ENCODE measurements at places on chromosomes 16 and 17.

- DNase-seq, result peak; percentile 32
Measured at GRCh38 chr16:1543085-1543896, 9.8 kb downstream of the TMEM204 start.

GRCh38 chr16:8967132-8967821 lies 3.6 kb upstream of the USP7 start:
- DNase-seq, result no peak

DNA sequence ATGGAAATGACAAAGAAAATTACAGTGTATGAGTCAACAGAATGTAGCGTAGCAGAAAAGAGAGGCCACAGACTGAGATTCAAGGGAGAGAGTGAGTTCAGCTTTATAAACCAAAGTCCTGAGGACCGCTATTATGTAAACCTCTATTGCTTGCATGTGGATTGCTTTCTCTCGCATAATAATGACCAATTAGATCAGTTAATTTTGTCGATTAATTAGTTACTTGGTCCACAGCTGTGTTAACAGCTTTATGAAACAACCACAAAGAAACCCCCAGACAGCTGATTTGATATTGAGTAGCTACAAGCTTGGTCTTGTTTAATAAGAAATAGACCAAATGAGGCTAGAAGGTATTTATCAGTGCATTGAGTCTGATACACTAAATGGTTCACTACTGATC lies 291.8 kb upstream of the ERCC4 start:
- no peak for DNase-seq

- DNase-seq, result peak; percentile 69
Measured at GRCh38 chr17:43779145-43780125, 658 bp upstream of the DUSP3 start.

GRCh38 chr17:78736526-78737079 lies 45.5 kb downstream of the CYTH1 start:
- DNase-seq, result peak; percentile 75

DNA sequence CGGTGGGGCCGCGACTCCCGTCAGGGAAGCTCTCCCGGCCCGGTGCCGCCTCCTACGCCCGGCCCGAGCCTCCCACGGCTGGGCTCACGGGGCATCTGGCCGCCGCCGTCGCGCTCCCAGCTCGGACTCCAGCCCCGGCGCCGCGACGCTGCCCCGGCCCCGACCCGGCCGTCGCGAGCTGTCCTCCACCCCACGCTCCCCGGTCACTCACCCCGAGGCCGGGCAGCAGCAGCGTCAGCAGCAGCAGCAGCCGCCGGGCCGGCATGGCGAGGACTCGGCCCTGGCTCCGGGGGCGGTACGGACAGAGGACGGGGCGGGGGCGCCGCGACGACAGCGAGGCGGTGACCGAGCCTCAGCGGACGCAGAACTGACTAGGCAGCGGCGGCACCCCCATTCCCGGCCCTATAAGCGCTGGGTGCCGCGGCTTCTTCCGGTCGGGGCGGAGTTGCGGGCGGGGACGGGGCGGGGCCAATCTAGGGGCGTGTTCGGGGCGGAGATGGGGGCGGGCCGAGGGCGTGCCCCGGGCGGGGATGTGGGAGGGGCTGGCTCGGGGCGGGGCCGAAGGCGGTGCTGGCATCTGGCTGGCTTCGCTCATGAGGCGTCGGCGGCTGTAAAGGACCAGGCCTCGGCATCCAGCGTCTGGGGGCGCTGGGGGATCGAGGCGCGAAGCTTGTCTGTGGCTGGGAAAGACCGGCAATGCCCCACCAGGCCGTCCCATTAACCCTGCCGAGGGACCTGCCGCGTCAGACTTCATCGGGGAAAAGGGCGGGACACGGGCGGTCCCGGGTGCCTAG lies at the start of gene ERN1:
ERN1 (minus strand) TSS at position 380 of the 794 bp plus-strand sequence; CDS start at position 265, 115 bp downstream.
- peak; percentile 83 for DNase-seq

- no peak for DNase-seq
Measured at GRCh38 chr17:45081047-45081703, 20.1 kb downstream of the NMT1 start.

DNA sequence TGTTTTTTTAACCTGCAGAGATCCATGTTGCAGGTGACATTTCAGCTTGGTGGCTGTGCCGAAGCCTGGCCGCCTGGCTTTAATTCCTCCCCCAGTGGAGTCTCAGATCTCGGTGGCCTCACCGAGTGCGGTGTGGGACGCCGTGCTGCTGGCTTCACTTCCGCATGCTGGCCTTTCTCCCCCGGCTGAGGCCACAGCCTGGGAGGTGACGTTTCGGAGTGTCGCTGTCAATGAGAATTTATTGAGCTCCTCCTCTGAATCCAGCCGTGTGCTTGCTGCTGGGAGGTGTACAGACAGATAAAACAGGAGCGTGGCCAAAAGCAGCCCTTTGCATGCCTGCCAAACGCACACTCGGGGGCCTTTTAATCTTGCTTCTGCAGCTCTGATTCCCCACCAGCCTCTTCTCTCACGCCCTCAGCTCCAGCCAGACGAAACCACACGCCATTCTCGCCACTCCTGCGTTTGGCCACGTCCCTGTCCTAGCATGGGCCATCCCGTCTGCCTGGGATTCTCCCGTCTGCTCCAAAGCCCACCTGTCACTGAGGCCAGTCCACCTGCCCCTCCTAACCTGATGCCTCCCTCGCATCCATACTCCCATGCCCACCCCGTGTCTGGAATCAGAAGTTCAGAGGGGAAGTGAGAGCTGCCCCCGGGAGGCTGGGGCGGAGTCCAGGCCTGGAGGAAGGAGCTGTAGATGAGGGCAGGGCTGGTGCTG lies 3.6 kb downstream of the GSE1 start:
- DNase-seq, result no peak

- DNase-seq, result no peak
Measured at GRCh38 chr16:18959031-18959505, 24.7 kb upstream of the TMC7 start.

DNA sequence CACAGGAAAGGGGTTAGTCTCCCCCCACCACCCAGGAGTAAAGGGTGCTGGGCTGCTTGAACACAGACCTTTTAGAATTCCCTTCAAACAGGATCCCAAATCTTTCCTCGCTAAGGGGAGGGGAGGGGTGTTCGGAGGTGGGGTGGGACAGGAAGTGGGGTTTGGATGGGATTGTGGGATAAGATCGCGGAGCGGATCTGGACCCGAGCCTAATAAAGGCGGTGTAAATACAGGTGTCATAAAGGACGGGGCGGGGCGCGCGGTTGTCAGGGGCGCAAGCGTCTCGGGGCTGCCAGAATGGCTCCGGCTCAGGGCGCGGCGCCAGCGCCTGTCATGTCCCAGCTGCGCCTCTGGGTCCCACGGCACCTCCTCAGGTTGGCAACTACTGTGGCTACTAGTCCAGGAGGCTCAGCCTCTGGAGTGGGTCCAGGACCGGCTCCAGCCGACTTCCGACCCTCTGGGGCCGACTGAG lies 59.8 kb upstream of the FBXO47 start:
- peak; percentile 19 for DNase-seq

DNA sequence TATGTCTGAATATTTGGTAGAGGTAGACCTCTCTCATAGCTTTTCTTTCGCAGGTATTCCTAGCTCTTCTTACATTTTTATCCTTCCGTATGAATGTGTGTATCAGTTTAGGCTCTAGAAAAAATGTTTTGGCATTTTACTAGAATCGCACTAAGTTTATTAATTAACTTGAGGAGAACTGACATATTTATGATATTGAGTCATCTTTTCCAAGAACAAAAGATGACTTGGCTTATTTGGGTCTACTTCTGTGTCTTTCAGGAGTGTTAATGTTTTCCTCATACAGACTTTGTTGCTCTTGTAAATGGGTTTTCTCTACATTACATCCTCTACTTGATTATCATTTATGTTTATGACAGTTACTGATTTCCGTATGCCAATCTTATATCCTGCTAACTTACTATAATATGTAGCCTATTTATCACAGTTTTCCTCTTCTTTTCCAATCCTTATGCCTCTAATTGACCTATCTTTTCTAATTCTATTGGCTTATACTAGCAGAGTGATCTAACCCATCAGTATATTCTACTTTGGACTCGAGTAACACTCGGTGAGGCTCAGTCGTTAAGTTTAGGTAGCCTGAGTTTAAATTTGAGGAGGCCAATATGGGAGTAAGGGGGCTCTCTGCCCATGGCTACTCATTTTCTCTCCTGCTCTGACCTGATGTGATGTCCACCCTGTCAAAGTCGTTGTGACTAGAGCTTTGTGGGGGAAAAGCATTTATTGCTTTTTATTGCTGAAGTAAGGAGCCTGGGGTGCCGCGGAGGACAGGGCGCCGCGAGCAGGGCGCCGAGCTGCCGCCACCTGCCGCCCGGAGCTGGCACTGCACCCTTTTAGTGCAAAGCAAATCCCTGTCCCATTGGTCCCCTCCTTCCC lies 20.0 kb downstream of the ST6GALNAC1 start:
- DNase-seq, result peak; percentile 85

DNA sequence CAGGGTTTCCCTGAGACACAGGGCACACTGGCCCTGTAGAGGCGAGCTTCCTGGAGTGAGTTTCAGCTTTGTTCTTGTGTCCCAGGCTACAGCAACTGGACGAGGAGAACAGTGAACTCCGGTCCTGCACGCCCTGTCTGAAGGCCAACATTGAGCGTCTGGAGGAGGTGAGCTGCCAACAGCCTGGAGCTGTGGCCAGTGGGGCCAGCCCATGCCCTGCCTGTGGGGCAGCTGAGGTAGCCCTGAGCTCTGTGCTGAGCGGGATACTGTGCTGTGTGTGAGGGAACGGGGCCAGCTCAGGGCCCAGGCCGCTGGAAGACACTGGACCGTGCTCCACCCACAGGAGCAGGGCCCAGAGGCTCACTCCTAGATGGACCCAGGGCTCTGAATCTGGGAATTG lies 8.7 kb upstream of the CAPN15 start:
- no peak for DNase-seq

- no peak for DNase-seq
Measured at GRCh38 chr16:78742501-78743283, 643.2 kb downstream of the WWOX start.

GRCh38 chr17:32927724-32928585 lies at the start of gene TMEM98:
Gene TMEM98 (plus strand): TSS chr17:32928153. CDS start chr17:32931529, 3,376 bp downstream.
- DNase-seq, result peak; percentile 45

DNA sequence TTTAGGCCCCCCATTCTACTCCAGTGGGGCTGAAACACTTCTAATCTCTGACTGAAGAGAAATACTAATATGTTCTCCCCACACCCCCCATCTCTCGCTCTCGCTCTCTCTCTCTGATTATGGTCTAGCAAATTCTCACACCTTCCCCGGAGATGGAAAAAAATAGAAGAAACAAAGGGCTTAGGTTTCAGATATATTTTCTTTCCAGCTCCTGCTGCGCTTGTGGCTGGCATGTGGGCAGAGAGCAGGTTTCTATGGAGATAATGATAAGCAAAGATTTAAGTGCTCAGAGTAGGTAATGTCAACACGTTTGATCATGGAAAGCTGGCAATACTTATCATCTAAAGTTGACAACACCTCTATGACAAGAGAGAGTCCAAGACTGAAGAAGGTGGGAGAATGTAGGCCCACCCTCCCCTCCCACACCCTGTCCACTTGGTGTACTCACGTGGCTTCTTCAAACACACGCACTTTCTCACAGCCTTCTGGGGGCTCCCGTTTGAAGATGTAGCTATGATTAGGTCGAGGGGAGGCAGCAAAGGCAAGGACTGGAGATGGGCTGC lies 8.0 kb upstream of the SLC35B1 start:
- no peak for DNase-seq

DNA sequence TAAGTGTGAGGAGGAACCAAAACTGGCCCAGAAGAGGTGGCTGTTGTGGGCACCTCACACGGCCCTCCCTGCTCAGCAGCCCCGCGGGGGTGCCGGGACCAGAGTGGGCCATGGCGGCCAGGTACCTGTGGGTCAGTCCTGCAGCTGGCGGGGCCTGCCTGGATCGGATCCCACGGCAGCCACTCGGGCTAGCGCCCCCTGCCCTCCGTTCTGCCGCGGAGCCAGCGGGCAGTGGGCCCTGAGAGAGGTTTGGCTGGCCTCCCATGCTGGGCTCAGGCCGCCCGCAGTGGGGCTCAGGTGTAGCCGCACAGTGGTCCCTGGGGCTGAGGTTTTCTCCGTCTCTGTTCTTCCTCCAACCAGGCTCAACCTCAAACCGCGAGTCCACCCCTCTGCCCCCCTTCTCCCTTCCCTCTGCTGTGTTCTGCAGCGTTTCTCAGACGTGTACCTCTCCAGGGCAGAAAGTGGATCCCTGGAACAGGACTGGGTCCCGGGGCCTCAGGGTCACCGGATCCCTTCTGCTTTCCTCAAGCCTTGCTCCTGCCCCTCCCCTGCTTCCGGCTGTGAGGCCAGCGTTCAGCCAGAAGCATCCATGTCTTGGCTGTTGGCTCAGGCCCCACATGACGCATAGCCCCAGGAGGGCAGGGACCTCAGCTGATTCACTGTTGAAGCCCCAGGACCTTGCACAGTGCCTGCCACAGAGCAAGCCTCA lies 28.6 kb upstream of the ITGA3 start:
- peak; percentile 61 for DNase-seq

- peak; percentile 61 for DNase-seq
Measured at GRCh38 chr16:2777903-2778629, 986 bp upstream of the ELOB start.

DNA sequence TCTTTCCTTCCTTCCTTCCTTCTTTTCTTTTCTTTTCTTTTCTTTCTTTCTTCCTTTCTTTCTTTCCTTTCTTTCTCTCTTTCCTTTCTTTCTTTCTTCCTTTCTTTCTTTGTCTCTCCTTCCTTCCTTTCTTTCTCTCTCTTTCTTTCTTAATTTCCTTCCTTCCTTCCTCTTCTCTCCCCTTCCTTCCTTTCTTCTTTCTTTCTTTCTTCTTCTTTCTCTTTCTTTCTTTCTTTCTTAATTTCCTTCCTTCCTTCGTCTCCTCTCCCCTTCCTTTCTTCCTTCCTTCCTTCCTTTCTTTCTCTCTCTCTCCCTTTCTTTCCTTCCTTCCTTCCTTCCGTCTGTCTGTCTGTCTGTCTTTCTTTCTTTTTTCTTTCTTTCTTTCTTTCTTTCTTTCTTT lies 1446.5 kb upstream of the GOT2 start:
- no peak for DNase-seq

DNA sequence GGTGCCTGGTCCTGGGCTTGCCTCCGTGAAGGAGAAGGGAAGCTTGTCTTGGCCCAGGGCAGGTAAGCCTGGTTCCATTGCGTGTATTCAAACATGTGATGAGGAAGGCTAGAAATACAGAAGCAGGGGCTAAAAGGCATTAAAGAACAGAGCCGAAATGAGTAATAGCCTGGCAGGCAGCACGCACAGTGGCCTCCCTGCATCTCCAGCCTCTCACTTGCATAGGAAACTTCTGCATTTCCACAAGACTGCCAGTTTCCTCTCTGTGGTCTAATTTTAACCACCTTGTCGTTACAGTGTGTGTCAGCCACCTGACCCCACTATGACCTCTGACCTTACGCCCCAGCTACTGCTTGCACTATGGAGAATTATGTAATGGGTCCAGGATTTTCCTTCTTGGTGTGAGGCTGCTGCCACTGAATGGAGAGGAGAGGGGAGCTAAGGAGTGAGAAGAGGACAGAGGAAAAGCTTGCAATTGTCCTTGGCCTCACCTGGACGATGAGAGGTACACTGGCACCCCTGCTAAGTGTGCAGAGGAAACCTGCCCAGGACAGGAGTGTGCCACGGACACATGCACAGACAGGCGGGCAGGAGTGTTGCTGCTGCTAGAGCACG lies 32.8 kb downstream of the HIC1 start:
- DNase-seq, result no peak

GRCh38 chr16:62130101-62130500 lies 93.9 kb upstream of the CDH8 start:
- DNase-seq, result no peak

Measured in ELF-1 (cell line).